ENCODE measurements at places on chromosomes 5 and 9. TPM values are rescaled to one million over a fixed set of nuclear protein-coding genes. Genes with fewer than 3 reads are reported as not detected.

Gene PKN3
- 24.3 TPM for total RNA-seq

Gene PRRT1B
- not detected for total RNA-seq

Gene PCDHB4
- not detected for total RNA-seq

Gene GFI1B
- not detected for total RNA-seq

Gene PCDHAC2
- total RNA-seq, result not detected

Gene PCDHA12
- total RNA-seq, result not detected

Gene CDKN2B-AS1
- total RNA-seq, result 0.42 TPM

Gene DAB2IP
- total RNA-seq, result not detected

Gene GDNF
- total RNA-seq, result 0.38 TPM

Gene THBS4
- total RNA-seq, result 2.1 TPM

Gene PCDHB16
- not detected for total RNA-seq

Gene LEAP2
- total RNA-seq, result 6.0 TPM

Gene IQGAP2
- total RNA-seq, result 37.3 TPM

Gene QRFP
- not detected for total RNA-seq

Gene MAMDC2
- not detected for total RNA-seq

Gene HTR4
- not detected for total RNA-seq

Gene PPP3R2
- total RNA-seq, result not detected

Gene BTNL3
- total RNA-seq, result not detected

Gene NUTM2G
- total RNA-seq, result not detected
